ENCODE measurements at places on chromosomes 12 and 14.

DNA sequence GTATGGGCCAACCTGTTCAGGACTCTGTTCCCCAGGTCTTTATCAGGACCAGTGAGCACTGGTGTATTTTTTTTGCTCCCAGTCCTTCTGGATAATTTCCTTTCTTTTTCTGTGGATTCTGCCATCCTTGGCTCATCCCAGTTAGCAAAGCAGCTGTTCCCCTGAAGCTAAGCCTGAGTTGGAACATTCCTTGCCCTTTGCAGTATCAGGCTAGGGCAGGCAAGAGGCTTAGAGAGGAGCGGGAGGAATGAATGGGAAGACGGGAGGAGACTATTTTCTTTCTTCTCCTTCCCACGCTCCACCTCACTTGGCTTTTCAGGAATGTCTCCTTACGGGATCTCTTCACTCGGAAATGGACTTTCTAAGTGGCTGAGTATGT is 29.2 kb downstream of the ERG28 start:
- no peak for DNase-seq

GRCh38 chr14:91267965-91268437 is 23.5 kb upstream of the GPR68 start:
- no peak for DNase-seq

DNA sequence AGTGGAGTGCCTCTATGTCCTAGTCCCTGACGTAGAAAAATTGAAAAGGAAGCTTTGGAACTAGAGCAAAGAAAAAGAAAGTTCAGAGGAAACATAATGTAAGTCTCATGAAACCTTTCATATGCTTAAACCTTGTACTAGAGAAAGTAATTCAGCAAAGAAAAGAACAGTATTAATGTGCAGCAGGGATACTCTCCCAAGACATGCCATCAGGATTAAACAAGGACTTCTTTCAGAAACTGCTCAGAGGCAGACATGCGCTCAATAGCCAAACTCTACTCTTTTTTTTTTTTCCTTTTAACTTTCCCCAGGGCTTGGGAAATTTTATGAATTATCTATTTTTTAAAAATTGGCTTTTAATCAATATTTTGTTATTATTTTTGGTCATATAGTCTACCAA is 7.1 kb upstream of the ASB8 start:
- no peak for DNase-seq

DNA sequence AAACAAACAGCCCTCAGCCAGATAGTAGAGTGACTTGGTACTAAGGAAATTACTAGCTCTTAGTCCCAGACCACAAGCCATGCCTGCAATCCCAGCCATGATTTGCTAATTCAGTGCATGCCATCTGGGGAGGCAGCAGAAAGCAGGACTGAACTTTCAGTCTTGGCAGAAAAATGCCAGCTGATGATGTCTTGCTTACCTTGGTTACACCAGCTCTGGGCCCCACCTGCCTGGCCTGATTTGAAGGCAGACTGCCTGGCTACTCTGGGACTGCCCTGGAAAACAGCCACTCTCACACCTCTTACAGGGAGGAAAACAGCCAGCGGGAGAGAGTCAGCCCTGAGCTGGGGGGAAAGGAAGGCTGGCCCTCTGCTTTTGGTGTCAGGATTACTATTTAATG is 4.6 kb upstream of the UNC119B start:
- no peak for DNase-seq

Measured in CD4-positive, alpha-beta T cell treated with Interferon gamma for 1 hour (primary cell).